ENCODE measurements at places on chromosomes 5 and 9. TPM values are rescaled to one million over a fixed set of nuclear protein-coding genes. Genes with fewer than 3 reads are reported as not detected.

The JAKMIP2 gene
- total RNA-seq: 4.5 TPM

The CSF1R gene
- total RNA-seq: 3.4 TPM

The MYMK gene
- total RNA-seq: not detected

The UGT3A2 gene
- not detected for total RNA-seq

The CRHBP gene
- total RNA-seq: 0.20 TPM

The IRX2 gene
- total RNA-seq: not detected

The DRD1 gene
- total RNA-seq: not detected

The ZNF608 gene
- total RNA-seq: not detected

The PCDHB10 gene
- not detected for total RNA-seq

The ZNF618 gene
- 0.60 TPM for total RNA-seq

The IL5 gene
- not detected for total RNA-seq

The TNFSF15 gene
- 1.2 TPM for total RNA-seq

The DBH gene
- total RNA-seq: not detected
